ENCODE measurements at places on chromosomes 7 and 10.
A peak's percentile ranks its signal among the peaks of the same experiment; 100 is the strongest.

DNA sequence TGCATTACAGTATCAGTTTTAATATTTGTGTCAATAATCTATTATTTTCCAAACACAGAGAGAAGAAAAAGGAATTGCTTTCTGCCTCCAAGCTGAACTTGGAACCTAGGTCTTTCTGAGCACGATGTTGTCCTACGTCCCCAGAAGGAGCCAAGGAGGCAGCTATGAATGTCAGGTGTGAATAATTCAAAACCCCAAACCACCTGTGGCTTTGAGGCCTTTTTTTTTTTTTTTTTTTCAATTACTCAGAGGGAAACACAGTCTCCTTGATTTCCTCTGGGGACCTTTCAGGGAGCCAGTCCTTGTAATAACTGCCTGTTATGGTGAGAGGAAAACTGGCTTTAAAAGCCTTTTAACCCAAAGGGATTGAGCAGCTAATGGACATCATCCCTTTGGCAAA is 8.3 kb downstream of the GPR85 start:
- DNase-seq = no peak

GRCh38 chr10:66931949-66932343 is 6.1 kb downstream of the LRRTM3 start:
- DNase-seq = no peak

- DNase-seq = no peak
Measured at GRCh38 chr10:69091143-69091651, 3.3 kb downstream of the SRGN start.

DNA sequence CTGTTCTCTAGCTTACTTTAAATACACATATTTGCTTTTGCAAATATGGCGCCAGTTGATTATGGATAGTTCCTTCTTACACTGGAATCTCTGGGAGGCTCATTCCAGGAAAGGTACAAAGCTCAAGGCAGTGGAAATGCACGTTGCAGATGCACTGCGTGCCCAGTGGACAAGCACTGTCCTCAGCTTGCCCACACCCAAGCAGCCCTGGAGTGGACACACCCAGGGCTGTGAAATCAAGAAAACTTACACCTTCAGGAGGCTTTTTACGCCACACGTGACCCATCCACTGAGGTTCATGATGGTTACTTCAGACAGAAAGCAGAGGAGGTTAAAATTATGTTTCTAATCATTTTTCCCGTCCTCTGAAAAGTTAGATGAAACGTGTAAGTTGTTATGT is 248.5 kb downstream of the VTI1A start:
- no peak for DNase-seq

- DNase-seq = peak; percentile 26
Measured at GRCh38 chr7:40008223-40008815, 58.3 kb downstream of the CDK13 start.

GRCh38 chr7:72405418-72405817 is 6.7 kb downstream of the CALN1 start:
- peak; percentile 12 for DNase-seq

DNA sequence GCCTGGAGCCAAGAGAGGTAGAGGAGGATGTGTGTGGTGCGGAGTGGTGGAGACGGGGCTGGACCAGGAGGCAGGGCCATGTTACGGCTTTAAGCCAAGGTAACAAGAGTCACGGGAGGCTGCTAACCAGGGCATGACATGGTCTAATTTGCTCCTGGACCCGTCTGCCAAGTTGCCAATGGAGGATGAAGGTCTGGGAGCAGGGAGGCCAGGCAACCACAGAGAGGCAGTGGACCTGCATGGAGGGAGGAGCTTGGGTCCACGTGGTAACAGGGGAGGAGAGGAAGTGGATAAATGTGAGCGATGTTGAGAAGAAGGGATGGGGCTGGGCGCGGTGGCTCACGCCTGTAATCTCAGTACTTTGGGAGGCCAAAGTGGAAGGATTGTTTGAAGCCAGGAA is 31.0 kb downstream of the SRRM3 start:
- DNase-seq = no peak

DNA sequence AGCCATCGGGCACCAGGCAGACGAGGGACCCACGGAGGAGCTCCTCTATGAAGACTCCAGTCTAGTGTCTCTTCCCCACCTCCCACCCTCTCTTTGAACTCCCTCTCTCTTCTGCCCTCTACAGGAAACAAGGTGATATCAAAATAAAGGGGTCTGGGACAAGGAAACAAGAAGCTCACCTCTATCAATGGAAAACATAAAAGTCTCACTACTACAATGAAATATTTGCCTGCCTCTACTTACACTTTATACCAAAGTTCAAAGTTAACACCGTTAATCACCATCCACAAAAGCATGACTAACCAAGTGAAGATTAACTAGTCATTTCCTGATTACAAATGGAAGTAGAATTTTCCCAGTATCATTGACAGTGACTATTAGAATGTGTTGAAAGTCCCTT is 82.2 kb downstream of the PARD3 start:
- DNase-seq = peak; percentile 17

DNA sequence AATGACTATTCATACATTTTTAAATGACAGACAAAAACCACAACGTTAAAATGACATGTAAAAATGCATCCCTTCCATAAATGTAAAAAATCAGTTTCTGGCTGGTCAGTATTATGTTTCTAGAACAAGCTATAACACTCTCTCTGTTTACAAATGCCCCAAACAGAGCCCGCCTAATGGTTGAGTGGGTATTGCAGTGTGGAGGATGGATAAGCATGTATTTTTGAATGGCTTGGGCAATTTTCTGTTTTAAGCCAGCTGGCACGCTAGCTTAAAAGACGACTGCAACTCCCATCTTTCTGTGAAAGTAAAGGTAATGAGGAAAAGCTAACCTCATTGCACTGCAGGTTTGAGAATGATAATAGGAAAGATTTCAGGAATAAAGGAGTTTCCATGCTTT is 430.7 kb downstream of the PARD3 start:
- DNase-seq = no peak

GRCh38 chr7:121909716-121910345 is 36.9 kb downstream of the PTPRZ1 start:
- DNase-seq = no peak

DNA sequence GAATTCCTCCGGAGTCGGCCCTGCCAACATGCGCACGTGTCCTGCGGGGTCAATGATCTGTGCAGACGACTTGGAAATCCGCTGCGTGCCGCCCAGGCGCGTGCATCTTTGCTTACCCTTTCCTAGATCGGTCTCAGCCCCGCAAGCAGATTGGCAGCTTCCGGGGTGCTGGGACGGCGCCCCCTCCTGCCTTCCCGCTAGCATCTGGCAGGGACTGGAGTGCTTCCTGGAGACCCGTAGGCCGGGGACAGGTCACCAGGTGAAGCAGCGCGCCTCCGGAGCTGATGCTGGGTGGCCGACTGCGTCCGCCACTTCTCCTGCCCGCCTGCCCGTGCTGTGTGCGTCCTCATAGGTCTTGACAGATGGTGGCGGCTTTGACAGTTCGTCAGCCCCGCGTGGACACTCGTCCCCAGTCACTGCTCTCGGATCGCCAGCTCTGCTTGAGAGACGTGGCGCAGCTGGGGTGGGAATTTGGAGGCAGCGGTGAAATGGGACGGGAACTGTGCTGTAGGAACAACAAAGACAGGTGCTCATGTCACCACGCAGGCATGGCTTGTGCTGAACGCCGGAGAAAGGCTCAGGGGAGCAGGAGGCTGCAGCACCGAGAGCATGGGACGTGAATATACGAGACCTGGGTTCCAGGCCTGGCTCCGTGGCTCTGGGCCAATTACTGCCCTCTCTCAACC is 21.9 kb upstream of the KCNK18 start:
- no peak for DNase-seq

GRCh38 chr7:102404005-102404861 is 8.1 kb downstream of the PRKRIP1 start:
- peak; percentile 28 for DNase-seq
